ENCODE measurements at places on chromosomes 11 and 22.

DNA sequence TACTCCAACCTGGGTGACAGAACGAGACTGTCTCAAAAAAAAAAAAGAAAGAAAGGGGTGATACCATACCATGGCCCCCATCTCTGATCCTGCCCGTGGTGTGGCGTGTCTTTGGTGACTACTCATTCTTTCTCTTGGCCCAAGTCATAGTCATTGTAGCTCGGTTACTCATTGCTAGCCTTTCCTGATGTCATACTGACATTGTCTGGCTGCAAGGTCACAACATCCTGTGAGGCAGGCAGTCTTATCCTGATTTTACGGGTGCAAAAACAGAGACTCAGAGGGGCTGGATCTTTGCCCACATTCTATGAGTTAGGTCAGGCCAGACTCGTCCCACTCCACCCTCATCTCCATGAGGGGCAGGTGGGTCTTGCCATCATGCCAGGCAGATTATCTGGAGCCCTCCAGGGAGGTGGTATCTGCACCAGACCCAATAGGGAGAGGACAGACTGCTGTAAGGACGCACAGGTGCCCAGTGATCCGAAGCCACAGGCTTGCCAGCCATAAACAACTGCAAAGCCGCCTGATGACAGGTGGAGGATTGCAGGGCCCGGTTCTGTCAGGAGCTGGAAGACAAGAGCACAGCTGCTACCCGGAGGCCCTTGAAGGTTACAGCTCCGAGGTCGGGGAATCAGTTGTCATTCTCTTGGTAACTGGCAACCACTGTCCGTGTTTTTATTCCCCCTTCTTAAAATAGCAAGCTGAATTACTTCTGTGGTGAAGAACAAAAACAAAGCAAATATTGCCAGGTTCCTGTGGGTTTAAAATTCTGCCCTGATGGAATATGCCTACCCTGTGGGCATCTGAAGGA, 13.8 kb downstream of the TOM1 start:
- DNase-seq = no peak

DNA sequence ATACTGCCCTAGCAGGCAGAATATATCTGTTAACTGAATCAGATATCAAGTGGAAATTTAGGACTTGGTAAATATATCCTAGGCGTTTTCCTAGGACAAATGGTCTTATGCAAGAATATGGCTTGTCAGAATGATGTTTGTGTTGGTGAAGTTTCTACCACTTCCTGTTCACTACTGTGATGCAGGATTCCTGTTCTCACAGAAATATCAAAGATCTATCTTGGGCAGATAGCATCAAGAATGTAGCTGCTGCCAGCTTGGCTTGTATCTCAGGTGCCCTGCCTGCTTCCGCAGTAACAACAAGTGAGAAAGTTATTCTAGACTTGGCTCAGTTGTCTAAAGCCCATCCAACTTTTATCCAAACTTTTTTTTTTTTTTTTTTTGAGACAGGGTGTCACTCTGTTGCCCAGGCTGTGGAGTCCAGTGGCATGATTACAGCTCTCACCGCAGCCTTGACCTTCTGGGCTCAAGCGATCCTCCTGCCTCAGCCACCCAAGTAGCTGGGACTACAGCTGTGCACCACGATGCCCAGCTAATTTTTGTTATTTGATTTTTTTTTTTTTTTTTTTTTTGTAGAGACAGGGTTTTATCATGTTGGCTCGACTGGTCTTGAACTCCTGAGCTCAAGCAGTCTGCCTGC, 61.3 kb downstream of the PPME1 start:
- DNase-seq = no peak

GRCh38 chr22:49084206-49084605, 743.5 kb downstream of the BRD1 start:
- DNase-seq = no peak

DNA sequence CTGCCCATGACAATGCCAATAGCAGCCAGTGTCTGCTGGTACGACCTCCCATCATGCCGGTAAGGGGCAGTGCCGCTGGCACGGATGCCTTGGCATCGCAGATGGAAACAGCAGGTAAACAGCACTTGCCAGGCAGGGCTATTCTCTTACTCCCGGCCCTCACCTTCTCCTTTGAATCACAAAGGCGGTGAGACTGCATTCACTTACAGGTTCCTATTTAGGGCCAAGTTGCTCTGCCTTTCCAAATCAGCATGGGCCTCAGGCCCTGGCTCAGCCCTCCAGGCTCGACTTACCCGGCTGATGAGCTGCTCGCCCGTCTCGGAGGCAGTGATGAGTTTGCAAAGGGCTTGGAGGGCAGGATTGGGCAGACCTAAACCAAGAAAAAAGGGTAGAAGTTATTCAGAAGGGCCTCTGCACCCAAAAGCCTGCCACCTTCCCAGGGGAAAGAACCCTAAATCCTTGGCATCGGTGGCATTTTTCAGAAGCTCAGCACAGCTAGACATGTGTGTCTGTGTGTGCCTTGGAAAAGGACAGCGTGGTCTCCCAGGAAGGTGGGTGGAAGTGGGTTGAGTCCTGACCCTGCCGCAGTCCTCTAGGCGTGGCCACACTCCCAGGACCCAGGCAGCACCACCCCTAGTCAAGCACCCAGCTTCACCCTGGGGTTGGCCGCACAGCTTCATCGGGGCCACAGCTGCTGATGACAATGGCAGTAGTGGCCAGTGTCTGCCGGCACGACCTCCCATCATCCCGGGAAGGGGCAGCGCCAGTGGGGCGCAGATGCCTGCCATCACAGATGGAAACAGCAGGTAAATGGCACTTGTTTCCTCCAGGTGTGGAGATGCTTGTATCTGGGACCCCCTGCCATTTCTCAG, 73.5 kb upstream of the PITPNB start:
- DNase-seq = no peak

- DNase-seq = no peak
Observed at GRCh38 chr11:66118847-66119246, 48.8 kb downstream of the PACS1 start.

DNA sequence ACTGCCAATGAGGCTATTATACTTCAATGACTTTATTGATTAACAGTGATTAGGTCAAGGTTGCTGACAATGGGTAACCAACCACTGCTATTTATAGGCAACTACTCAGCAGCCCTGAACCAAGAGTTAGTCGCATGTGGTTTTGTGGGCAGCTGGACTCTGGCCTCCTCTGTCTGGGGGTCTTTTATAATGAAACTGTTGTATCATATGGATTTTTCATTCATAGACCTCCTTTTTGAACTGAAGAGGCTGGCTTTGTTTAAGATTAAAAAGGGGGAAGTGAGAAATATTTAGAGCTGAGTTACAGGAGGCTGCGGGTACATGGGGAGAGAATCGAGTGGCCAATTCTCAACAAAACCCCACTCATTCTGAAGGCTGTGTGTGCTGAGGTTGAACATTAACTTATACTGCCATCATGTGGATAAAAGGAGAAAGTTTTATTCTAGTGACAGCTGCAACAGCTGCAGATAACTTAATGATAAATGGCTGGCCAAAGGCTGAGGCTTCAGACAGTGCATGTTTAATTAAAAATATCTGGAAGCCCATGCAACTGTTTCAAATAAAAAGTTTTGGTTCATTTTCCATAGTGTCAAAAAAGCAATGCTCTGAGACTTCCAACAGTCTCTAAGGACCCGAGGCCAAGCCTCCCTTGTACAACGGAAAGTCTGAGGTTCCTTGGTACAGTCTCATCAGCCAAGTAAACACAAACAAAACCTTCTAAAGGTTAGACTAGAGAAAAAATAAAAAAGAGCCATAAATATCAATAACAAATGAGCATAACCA, 682.6 kb downstream of the KCNA4 start:
- no peak for DNase-seq

GRCh38 chr11:92875473-92875872, 94.0 kb upstream of the MTNR1B start:
- DNase-seq = no peak

- no peak for DNase-seq
Observed at GRCh38 chr11:130042093-130042591, 27.6 kb upstream of the APLP2 start.

GRCh38 chr22:36191106-36191836, 10.3 kb downstream of the APOL4 start:
- no peak for DNase-seq

- no peak for DNase-seq
Observed at GRCh38 chr11:69890476-69890875, 71.3 kb upstream of the FGF3 start.

DNA sequence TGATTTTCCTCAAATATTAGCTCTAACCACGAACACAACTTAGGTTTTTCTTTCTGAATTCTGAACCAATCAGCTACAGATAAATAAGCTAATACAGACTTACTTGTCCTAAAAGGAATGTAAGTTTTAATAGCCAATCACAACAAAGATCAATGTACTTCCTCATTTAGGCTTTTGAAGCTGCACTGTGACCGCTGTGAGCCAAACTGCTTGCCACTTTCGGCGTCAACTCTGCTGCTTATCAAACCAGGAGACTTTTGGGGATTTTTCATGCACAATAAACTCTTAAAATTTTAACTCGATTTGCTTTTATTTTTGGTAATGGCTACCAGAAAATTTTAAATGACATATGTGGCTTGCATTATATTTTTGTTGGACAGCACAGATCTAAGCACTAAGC, 92.5 kb downstream of the TMPRSS5 start:
- no peak for DNase-seq

GRCh38 chr11:68117853-68118470, 3.2 kb downstream of the CHKA start:
- no peak for DNase-seq

- DNase-seq = no peak
Observed at GRCh38 chr11:70491696-70492472, 93.6 kb downstream of the CTTN start.

DNA sequence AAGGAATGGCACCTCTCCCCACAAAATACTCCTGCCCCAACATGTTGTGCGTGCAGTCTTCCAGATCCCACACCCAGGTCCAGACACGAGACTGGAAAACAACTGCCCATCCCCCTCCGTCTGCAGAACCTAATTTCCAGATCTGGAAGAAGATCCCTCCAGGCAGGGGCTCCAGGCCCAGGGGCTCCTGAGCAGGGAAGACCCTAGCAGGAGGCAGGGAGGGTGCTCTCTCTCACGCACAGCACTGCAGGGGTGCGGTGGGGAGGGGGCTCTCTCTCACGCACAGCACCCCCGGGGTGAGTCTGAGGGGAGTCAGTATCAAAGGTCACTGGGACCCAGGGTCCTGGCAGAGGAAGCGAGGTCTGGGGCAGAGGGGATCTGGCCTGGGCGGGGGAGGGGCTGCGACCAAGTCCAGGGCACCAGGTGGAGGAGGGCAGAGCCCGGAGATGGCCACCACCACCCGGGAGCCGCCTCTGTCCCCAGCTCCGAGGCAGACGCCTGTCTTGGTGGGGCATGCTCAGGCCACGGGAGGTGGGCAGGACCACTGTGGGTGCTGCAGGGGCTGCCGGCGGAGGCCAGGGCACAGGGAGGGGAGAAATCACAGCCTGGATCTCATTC, 1.7 kb downstream of the MLC1 start:
- DNase-seq = no peak

- DNase-seq = no peak
Observed at GRCh38 chr11:133163463-133164419, 368.6 kb downstream of the OPCML start.

DNA sequence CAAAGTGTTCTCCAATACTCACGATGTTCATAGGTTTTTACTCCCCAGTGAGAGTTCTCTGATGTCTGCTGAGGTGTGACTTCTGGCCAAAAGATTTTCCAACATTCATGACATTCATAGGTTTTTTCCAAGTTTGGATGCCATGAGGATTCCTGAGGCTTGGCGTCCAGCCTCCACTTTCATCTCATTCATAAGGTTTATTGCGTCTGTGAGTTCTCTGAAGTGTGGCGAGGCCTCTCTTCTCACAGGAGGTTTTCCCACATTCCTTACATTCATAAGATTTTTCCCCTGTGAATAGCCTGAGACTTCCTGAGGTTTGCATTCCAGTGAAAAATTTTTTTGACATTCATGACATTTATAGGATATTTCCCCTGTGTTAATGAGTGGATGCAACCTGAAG, 1014.1 kb downstream of the LRRC4C start:
- DNase-seq = no peak

- DNase-seq = no peak
Observed at GRCh38 chr22:42318967-42319366, 48.5 kb upstream of the TCF20 start.

- DNase-seq = no peak
Observed at GRCh38 chr22:19654338-19654987, 59.8 kb upstream of the SEPTIN5 start.

GRCh38 chr22:45551310-45552016, 48.8 kb downstream of the FBLN1 start:
- DNase-seq = no peak

DNA sequence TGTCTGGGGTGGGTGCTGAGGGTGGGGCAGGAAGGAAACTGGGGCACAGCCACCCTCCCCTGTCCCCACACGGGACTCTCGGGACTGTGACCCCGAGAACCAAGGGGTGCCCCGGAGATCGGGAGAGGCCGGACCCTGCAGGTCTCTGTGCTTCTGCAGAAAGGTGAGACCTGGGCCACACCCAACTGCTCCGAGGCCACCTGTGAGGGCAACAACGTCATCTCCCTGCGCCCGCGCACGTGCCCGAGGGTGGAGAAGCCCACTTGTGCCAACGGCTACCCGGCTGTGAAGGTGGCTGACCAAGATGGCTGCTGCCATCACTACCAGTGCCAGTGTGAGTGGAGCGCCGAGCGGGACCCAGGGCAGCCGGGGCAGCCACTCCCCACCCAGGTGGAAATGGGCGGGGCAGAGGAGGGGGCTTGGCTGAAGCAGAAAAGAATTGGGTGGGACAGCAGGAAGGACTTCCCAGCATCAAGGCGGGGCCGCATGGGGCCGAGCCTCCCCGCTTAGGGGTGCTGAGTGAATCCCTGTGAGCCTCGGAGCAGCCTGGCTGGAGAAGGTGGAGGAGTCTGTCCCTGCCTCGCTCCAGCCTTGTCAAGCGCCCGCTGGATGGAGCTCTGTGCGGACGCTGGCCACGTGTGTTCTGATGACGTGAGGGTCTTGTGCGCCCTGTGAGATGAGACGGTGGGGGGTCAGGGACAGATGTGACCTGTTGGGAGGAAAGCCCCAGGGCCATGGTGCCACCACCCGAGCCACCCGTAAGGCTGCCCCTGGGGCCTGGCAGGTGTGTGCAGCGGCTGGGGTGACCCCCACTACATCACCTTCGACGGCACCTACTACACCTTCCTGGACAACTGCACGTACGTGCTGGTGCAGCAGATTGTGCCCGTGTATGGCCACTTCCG, 29.3 kb upstream of the MUC5B start:
- no peak for DNase-seq

DNA sequence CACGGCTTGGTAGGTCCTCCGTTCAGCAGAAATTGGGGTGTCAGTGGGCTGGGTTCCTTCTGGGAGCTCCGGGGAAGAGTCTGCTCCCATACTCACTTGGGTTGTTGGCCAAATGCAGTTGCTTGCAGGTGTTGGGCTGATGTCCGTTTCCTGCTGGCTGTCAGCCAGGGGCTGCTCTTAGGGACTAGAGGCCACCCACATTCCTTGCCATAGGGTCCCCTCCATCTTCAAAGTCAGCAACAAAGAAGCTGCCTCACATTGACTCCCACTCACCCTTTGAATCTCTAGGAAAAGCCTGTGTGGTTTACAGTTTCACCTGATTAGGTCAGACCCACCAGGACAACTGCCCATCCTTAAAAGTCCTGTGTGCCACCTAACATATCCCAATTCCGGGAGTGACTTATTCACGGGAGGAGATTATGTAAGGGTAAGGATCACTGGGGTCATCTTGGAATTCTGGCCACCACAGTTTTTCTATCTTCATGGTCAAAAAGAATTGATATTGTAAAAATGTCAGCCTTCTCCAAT, 43.0 kb downstream of the TPCN2 start:
- no peak for DNase-seq
